ENCODE measurements at places on chromosomes 1 and 21.
A peak's percentile ranks its signal among the peaks of the same experiment; 100 is the strongest.

- DNase-seq: peak; percentile 75
Observed at GRCh38 chr1:59015708-59016107, 231.9 kb upstream of the JUN start.

DNA sequence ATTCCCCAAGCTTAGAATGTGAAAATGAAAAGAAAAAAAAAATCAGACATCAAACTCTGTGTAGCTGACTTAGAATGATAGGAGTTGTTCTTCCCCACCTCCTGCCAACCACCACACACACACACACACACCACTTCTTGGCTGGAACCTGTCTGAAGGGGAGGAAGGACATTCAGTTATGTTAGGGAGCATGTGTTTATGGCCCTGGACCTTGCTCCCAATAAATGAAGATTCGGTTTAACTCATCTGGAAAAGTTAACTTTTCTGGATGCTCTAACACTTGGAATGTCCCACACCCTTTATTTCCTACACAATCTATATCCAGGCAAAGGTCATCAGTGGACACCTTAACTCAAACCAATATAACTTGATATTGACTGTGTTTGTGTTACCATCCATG is 112.4 kb downstream of the DAB1 start:
- no peak for DNase-seq

DNA sequence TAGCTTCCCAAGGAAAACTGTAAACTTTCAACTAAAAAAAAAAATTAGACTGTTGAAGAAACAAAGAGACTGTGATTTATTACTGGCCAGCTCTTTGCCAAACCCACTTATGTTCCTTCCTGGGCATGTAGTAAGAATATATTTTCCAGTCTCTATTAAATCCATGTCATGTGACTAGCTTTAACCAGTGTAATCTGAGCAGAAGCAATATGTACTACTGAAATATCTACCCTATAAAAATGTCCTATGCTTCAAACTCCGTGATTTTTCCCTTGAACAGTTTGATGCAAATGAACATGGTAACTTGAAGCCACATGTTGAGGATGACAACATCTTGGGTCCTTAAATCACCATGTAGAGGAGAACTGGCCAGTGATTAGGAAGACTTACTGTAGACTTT is 144.5 kb downstream of the NTMT2 start:
- no peak for DNase-seq

GRCh38 chr1:183807549-183808168 is 2.7 kb downstream of the RGL1 start:
- DNase-seq: peak; percentile 39

GRCh38 chr1:243470502-243470901 is 214.7 kb downstream of the SDCCAG8 start:
- no peak for DNase-seq

GRCh38 chr1:37323486-37324377 is 150.6 kb upstream of the ZC3H12A start:
- peak; percentile 27 for DNase-seq

- no peak for DNase-seq
Observed at GRCh38 chr1:153434746-153435455, 18.6 kb downstream of the S100A7A start.

DNA sequence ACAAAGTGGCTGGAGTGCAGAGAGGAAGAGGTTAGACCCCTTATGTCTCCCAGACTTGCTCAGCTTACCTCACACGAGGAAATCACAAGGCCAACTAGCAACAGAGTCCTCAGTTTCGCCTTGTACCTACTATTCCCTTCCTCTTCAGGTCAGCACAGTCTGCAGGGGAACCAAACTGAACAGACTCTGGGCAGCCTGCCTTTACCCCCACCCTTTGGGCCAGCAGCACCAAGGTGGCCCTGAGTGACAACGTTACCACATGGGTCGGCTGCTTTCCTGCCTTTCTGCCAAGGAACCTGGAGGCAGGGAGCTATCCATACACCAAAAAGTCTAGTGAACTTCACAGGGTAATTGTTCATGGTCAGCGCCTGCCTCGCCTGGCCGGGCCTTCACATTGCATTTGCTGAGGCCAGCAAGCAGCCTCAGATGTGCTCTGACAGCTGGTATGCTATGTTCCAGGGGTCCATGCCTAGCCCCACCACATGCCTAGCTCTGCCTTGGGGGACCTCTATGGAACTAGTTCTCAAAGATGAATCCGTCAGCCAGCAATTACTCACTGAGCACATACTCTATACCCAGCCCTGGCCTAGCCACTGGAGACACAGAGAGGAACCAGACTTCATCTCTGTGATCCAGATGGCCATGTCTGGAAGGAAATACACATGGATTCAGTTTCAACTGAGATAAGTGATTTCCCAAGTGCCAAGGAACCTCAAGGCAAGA is 69.6 kb downstream of the DMAP1 start:
- DNase-seq: no peak

- no peak for DNase-seq
Observed at GRCh38 chr21:44942566-44942965, 2.7 kb downstream of the SLX9 start.

- DNase-seq: peak; percentile 59
Observed at GRCh38 chr1:33147997-33148314, 33.9 kb downstream of the TRIM62 start.

DNA sequence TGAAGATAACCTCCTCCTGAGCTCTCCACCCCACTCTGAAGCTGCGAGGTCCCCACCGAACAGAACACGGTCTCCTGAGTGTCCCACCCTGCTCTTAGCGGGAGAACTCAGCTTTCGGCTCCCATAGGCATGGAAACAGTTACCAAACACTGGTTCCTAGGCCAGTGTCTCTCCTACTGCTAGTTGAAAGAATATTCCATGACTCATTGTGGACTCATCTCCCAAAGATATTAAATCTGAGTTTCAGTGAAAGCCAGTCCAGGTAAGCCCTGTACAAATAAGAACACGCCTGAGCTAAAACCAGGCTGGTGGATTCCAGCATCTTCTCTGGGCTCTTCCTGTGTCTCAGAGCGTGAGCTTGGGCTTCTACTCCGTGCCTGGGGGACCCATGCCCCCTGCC is 107.5 kb upstream of the CLDN14 start:
- peak; percentile 17 for DNase-seq

GRCh38 chr1:227758366-227758765 is 23.1 kb downstream of the SNAP47 start:
- no peak for DNase-seq

GRCh38 chr1:66182551-66183178 is 351.3 kb upstream of the SGIP1 start:
- DNase-seq: peak; percentile 66

GRCh38 chr21:35321322-35322200 is 272.5 kb upstream of the RUNX1 start:
- DNase-seq: no peak

DNA sequence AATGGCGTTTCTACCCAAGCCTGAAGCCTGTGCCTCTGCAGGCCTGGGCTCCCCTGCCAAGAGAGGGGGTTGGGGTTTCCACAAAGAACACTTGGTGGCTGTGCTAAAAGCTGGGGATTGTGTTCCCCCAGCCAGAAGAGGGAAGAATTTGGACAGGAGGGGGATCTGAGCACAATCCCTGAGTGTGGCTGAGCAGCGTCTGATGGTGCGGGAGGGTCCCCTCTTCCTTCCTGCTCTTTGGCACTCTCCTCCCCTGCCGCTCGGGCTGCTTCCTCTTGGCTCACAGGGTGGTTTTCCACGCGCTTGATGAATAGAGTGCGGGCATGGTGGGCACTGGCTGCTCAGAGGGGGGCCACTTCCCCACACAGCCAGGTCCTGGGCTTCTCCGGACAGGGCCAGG is 3.7 kb downstream of the GPR37L1 start:
- DNase-seq: no peak

GRCh38 chr1:204673909-204674649 is 11.5 kb downstream of the LRRN2 start:
- no peak for DNase-seq

DNA sequence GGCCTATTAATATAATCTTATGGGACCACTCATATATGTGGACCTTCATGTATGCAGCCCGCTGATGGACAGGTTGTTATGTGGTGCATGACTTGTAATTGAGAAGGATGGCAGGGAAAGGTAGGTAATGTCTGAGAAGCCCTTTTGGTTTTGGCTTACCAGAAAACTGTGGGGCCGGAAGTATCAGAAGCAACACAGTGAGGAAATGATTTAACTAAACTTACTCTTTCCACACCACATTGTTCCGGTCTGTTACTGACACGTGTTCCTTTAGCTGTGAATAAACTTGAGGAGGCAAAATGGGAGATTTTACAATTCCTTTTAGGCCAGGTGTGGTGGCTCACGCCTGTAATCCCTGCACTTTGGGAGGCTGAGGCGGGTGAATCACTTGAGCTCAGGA is 32.4 kb downstream of the KIF1B start:
- no peak for DNase-seq

DNA sequence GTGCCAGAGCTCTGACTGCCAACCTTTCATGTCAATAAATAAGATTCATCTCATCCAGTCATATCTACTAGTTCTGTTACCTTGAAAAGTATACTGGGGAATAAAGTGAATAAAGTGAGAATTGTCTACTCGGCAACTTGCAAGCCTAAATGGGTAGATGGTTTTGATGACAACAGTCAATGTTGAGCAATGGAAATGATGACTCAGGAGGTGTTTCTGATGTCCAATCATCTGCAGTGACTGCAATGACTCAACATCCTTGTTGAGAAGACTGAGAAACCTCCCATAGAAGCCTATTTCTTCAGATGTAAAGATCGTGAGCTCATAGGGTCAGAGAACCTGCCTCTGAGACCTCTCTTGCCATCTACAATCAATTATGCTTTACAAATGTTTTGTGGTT is 276.4 kb downstream of the SPATA17 start:
- no peak for DNase-seq

GRCh38 chr1:19405195-19405760 is 80.1 kb downstream of the CAPZB start:
- no peak for DNase-seq

GRCh38 chr21:37032293-37032692 is 25.8 kb downstream of the RIPPLY3 start:
- no peak for DNase-seq

- no peak for DNase-seq
Observed at GRCh38 chr1:225873281-225873850, 8.8 kb downstream of the TMEM63A start.

DNA sequence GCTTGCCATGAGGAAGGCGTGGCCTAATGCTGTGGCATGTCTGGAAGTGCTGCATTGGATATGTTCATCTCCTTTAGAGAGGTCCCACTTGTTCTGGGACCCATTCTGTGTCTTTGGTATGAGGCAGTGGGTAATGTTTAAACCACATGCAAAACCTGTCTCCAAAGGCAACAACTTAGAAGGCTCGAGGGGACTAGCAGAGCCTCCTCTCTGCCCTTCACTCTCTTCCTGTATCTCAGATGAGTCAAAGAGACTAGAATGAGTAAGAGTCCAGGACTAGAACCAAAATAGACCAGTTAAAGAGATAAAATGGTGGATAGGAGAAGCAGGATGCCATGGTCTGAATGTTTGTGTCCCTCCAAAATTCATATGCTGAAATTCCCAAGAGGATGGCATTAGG is 220.8 kb upstream of the KIAA0040 start:
- DNase-seq: no peak

GRCh38 chr1:205440121-205440475 is 15.7 kb downstream of the BLACAT1 start:
- DNase-seq: no peak

DNA sequence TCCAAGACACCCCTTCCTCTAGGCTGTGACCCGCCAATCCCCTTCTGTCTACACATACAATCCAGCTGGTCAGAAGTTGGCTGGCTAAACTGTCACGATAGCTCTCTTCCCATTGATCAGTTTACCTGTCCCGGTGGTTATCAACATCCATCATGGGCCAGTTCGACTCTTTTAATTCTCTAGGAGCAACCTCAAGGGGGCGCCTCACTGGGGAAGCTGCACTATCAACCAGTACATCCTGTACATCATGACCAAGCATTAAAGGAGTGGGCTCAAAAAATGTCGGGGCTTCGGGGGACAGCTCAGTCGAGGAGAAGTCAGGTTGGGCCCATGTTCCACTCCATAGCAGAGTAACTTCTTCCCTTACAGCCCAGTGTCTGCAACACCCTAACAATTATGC is 53.2 kb upstream of the B3GALNT2 start:
- no peak for DNase-seq

DNA sequence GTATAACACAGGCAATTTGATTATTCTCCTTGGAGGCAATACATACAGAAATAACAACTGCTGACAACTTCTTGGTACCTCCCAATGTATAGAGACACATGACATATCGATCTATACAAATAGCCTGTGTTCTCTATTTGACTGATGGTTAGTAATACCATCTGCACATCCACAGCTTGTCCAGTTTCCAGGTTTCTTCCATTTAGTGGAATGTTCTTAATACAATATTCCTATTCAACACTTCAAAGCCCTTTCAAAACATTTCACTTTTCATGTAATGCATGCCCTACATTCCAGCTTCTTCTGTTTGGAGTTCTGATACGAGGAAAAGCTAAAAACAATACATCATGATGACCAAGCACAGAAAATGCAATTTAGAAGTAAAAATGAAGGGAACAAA is 37.0 kb upstream of the GORAB start:
- no peak for DNase-seq

- no peak for DNase-seq
Observed at GRCh38 chr1:206923009-206923960, 1.5 kb upstream of the FCMR start.

- DNase-seq: peak; percentile 37
Observed at GRCh38 chr1:109167001-109167506, 46.7 kb upstream of the SARS1 start.

DNA sequence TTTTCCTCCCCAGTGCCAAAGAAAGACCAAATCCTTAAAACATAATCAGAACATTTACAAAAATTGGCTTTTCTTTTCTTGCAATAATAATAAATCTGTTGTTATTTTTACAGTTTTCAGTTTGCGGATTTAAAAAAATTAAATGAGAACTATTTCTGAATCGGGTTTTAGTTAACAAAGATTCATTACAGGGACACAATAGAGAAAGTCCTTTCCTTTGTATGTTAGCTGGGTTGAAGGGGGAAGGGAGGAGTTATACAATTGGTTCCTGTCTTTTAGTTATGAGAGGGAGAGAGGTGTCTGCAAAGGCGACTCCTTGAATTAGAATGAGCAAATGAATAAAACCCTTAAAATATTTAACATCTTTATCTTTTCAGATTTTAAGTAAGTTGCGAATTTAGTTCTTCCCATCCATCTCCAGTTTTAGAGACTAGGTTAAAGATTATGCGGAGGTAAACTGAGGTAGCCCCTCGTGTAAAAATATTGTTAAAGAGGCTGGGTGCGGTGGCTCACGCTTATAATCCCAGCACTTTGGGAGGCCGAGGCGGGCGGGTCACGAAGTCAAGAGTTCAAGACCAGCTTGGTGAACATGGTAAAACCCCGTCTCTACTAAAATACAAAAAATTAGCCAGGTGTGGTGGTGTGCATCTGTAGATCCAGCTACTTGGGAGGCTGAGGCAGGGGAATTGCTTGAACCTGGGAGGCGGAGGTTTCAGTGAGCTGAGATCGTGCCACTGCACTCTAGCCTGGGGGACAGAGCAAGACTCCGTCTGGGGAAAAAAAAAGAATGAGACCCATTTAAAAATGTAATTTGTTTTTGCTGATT is 3.9 kb downstream of the SPEN start:
- no peak for DNase-seq

Data from GM03348 (cell line).